ENCODE measurements at places on chromosomes 16 and 17. TPM values are rescaled to one million over a fixed set of nuclear protein-coding genes. Genes with fewer than 3 reads are reported as not detected.

The NPIPB13 gene
- 1.8 TPM for total RNA-seq

The CACNA1H gene
- 3.0 TPM for total RNA-seq

The KRT17 gene
- 2.8 TPM for total RNA-seq

The NPIPA2 gene
- total RNA-seq, result not detected

The TEKT1 gene
- total RNA-seq, result not detected

The SHISA6 gene
- total RNA-seq, result not detected

The DYNLRB2 gene
- total RNA-seq, result not detected

The SDK2 gene
- total RNA-seq, result 0.89 TPM

All from smooth muscle cell of the umbilical artery (primary cell).